Sciatic nerve (tissue), 2 donors: ENCODE measurements at places on chromosomes 3 and 15.

GRCh38 chr15:25250906-25251622 lies 187.8 kb downstream of the UBE3A start:
- peak; percentile 41 for DNase-seq

- DNase-seq: no peak
Observed at GRCh38 chr3:37646865-37647264, 214.8 kb upstream of the CTDSPL start.

GRCh38 chr15:35667908-35668307 lies 121.9 kb upstream of the DPH6 start:
- DNase-seq: no peak

GRCh38 chr15:85758655-85758978 lies 36.1 kb downstream of the KLHL25 start:
- DNase-seq: no peak

DNA sequence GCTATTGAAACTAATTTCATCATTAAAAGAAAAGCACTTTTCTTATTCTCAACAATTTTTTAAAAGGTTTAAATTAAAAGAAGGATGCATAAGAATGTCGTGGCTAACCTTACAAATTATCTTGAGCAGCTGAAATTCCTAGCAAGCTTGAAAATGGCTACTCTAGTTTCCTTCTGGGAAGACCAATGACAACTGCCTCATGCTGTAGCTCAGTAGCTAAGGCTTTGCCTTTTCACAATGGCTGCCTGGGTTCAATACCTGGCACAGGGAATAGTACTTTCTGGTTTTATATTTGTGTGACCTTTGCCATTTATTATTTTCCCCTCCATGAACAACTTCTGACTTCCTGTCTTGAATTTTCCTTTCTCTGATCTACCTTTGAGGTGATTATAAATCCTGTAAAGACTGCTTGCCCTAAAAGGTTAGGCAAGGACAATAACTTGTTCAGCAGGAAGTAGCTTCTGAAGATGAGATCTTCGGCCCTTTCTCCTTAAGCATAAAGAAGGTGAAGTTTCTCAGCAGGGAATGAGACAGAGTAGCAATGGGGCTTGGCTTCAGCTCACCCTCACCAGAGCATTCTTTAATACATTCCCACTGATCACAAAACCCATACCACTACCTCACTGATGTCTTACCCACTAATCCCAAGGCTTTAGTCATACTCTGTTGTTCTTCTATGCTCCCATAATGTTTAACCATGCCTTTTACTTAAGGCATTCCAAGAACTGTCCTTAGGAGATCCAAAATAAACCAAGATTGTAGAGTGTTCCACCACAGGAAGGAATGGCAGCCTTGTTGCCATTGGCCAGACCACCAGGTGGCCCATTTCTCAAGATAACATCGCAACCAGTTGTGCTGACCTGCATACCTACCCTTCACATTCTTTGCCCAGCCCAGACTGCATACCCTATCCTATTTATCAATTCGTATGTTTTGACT lies 276.8 kb downstream of the ULK4 start:
- DNase-seq: no peak
